ENCODE measurements at places on chromosomes 1 and 21. TPM values are rescaled to one million over a fixed set of nuclear protein-coding genes. Genes with fewer than 3 reads are reported as not detected.

GRCh38 chr1:241610056-241610815 lies 29.9 kb downstream of the CHML start:
- no peak for DNase-seq

DNA sequence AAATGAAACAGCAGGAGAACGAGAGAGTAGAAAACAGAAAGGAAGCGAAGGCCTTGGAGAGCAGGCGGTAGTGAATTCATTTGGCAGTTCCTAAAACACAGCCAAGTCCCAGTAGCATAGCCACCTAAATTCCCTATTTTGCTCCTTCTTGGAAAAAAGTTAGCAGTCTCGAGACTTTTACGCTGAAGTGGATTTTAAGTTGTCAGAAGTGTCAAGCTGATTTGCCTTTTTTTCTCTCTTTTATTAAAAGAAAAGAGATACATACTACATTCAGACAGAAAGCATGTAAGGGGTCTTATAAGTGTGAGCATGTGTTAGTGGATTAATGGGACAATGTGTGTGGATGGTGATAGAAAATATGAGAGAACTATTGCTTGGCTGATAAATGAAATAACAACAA lies 19.2 kb downstream of the NFIA start:
- DNase-seq: no peak

- no peak for DNase-seq
Observed at GRCh38 chr1:228900099-228900885, 165.0 kb downstream of the RHOU start.

DNA sequence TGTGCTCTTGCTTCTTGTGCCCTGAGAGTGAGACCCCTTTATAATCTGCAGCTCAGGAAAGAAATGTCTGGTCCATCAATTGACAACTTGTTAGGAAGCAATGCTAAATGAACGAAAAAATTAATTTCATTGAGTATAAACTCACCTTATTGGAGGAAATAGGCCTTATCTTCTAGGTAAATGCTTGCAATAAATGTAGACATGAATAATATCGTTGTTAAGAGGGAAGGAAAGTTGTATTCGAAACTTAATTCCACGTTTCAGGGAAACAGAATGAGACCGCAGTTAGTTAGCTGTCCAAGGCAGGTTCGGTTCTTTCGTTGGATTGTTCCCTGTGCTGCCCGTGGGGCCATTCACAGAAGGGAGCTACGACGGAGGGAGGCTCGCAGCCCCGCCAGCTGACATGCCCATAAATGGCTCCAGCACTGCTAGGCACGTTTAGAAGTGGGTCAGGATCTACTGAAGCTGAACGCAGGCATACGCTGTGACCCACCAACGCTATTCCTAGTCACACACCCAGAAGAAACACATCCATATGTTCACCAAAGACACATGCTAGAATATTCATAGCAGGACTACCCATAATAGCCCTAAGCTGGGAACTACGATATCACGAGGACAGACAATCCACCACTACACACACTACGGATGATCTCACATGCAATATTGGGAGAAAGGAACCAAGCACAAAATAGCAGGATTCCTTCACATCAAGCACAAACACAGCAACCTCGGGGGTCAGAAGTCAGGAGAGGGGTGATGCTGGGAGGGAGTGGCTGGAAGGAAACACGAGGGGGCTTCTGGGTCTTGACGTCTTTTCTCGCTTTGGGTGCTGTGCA lies 56.2 kb upstream of the LBR start:
- DNase-seq: no peak

- no peak for DNase-seq
Observed at GRCh38 chr1:243927381-243927780, 77.3 kb upstream of the AKT3 start.

DNA sequence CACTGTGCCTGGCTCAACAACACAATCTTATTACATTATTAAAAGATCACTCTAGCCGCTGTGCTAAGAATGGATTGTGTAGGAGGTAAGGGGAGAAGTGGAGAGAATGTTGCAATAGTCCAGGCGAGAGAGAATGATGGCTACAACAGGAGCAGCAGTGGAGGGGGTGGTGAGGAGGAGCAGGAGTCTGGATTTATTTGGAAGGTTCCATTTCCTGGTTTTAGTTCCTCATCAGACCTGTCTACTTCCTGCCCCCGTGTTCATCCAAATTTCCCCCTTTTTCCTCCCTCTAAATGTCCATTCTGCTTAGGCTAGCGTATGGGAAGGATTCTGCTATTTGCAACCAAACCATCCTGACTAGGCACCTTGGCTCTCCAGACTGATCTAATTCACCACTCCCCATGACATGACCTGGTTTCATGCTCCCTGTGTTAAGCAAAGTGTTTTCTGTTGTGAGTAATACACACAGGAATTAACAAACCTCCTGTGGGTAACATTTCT lies 35.1 kb upstream of the EYA3 start:
- no peak for DNase-seq

- no peak for DNase-seq
Observed at GRCh38 chr1:17184161-17184665, 20.7 kb upstream of the PADI1 start.

- no peak for DNase-seq
Observed at GRCh38 chr1:156615946-156616345, 3.3 kb upstream of the HAPLN2 start.

- no peak for DNase-seq
Observed at GRCh38 chr21:24027396-24027795, 1579.9 kb downstream of the MRPL39 start.

- DNase-seq: no peak
Observed at GRCh38 chr1:189141056-189141455, 1336.6 kb downstream of the BRINP3 start.

- DNase-seq: no peak
Observed at GRCh38 chr1:9654051-9654833, 2.7 kb downstream of the PIK3CD start.

GRCh38 chr1:61462628-61463027 lies 262.3 kb downstream of the TM2D1 start:
- DNase-seq: no peak

The FAM72D gene
- 1.4 TPM for total RNA-seq

The FCRLB gene
- 1.4 TPM for total RNA-seq

The RHCE gene
- 0.18 TPM for total RNA-seq

The C8B gene
- total RNA-seq: not detected

The LRRC53 gene
- total RNA-seq: 0.27 TPM

The CLEC20A gene
- total RNA-seq: not detected

The GORAB gene
- total RNA-seq: 18.6 TPM

The OR2L2 gene
- 2.1 TPM for total RNA-seq

The SLC35D1 gene
- 14.2 TPM for total RNA-seq

The LRRC7 gene
- total RNA-seq: 92.6 TPM

The TLCD4 gene
- total RNA-seq: 19.0 TPM

Measured in cerebellum (tissue), 4 donors.